ENCODE measurements at places on chromosomes 13 and 19.

GRCh38 chr13:40186626-40187323 lies 479.7 kb downstream of the FOXO1 start:
- DNase-seq: no peak

GRCh38 chr13:23723471-23723870 lies 153.3 kb downstream of the TNFRSF19 start:
- no peak for DNase-seq

- DNase-seq: no peak
Observed at GRCh38 chr13:86846501-86846900, 824.7 kb upstream of the SLITRK5 start.

- DNase-seq: no peak
Observed at GRCh38 chr19:41621654-41622053, 5.2 kb downstream of the CEACAM4 start.

DNA sequence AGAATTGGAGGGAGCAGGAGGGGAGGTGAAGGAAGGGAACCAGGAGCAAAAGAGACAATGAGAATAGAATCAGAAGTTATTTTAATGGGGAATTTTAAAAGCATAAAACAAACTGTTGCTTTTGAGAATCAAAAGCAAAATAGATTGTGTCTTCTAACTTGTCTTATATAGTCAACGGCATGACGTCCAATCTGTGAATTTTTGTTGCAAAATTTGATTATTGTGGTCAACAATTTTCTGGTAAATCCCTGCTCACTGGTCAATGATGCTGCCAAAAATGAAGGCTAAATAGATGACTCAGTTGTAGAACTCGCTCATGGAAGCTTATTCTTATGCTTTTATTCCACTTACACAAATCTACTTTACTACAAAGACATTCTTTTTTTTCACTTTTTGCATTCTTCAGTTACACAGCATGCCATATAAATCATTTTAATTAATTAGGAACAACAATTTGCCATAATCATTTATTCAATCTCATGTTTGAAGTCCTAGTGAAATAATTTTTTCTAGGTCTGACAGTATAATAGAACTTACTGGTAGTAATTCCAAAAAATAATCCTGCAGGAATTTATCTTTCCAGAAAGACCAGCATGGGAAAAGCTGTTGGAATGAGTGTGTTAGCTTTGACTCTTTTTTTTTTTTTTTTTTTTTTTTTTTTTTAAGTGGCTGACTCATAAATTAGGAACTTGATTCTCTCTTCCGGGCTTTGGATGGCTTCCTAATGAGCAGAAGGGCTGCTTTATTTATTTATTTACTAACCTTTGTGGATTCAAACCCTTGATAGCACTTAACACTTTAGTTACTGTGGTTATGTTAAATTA lies 256.9 kb downstream of the SPRY2 start:
- DNase-seq: no peak

DNA sequence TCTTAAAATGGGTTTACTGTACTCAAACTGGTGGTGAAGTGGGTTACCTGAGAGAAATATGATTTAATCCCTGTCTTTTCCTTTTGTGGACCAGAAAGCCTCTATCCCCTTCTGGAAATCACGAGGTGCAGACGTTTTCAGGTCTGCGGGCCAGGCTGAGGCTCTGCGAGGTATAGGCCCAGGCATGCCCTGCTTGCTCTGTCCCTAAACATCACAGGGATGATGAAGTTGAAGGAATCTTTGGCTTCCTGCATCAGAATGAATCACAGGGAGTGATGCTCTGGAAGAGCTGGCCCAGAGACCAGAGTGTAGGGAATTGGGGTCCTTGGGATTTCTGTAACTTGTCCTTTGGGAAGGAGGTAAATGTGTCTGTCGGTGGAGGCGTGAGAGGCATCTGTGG lies 18.4 kb upstream of the CHST8 start:
- DNase-seq: no peak

GRCh38 chr19:8585894-8586750 lies 8.9 kb upstream of the MYO1F start:
- no peak for DNase-seq

DNA sequence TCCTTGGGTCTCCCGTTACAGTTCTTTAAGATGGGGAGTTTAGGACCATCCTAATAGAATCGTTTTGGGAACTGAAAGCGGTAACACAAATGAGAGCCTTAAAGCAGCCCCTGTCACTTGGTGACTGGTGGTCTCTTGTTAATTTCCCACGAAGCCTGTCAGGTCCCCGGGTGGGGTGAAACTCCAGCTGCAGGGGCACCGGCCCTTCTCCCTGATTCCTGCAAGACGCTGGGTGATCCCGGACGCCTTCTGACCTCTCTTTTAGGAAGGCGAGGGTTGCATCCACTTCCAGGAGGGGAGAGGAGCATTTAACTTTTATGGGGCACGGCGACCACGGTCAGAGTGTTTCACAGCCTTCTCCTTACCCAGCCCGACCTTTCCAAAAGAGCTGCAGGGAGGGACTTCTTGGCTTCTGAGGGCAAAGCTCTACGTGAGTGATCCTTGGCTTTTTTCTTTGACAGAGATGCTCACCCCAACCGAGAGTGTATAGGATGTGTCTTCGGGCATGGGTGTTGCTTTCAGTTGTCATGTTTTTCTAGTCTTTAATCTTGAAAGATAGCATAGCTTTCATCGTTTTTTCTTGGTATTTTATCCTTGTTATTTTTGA lies 688 bp downstream of the ZNF225 start:
- DNase-seq: no peak

DNA sequence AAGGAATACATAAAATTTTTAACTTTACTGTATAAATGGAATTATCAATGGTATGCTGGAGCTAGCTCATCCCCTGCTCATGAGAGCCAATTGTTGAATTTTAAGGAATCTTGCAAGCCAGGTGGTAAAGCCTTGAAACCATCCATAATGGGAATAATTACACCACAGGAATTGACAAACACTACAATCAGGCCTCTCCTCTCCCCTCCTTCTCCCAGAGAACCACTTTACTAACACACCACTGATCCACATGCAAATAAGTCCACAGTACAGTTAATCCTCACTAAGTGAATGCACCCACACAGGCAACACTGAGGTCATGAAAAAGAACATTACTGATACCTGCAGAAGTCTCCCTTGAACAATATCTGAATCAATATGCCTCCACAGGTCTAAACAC lies 140.5 kb downstream of the KLF12 start:
- DNase-seq: no peak

DNA sequence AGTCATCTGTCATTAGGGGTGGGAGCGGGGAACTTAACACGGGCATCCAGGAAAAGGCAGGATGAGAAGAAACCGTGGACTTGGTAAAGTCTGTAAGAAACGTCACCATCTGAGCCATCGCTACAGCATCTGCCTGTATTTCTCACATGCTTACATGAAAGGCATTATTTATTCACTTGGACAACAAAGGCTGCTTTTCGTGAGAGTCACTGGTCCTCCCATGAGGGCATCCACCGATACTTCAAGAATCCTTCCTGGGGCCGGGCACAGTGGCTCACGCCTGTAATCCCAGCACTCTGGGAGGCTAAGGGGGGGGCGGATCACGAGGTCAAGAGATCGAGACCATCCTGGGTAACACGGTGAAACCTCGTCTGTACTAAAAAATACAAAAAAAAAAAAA lies 16.1 kb downstream of the ZNF446 start:
- no peak for DNase-seq

GRCh38 chr13:45445053-45445452 lies 19.7 kb upstream of the COG3 start:
- no peak for DNase-seq

DNA sequence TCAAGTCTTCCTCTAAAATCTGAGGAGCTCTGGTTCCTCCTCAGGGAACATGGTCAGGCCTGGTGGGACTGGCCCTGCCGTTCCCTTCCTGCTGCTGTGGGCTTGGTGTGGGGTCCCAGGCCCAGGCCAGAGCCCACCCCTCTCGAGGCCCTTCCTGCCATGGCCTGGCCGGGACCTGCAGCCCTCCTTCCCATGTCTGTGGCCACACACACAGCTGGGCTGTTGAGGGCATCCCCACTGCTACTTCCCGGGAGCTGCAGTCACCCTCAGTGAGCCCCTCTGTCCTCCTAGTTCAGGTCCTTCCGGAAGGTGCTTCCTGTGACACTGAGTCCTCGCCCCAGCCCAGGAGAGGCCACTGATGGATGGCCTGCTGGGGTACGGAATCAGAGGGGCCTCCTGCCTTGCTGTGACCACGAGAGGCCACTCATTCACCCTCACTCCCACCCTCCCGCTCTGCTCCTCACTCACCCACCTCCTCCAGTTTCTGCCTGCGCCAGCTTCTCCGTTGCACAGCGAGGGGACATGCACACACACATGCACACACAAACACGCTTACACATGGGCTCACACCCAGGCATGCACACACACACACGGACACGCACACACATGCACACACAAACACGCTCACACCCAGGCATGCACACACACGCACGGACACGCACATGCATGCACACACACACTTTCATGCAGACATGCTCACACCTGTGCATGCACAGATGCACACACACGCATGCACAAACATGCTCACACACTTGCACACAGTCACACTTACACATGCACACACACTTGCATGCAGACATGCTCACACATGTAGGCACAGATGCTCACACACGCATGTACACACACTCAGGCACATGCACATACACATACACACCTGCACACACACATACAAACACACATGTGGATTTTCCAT lies 7.3 kb upstream of the MCF2L start:
- DNase-seq: no peak

GRCh38 chr13:41457589-41458186 lies 338 bp downstream of the RGCC start:
- no peak for DNase-seq

- DNase-seq: no peak
Observed at GRCh38 chr13:113022745-113023574, 53.9 kb downstream of the MCF2L start.

GRCh38 chr19:38723990-38724854 lies 20.1 kb downstream of the CAPN12 start:
- DNase-seq: no peak

DNA sequence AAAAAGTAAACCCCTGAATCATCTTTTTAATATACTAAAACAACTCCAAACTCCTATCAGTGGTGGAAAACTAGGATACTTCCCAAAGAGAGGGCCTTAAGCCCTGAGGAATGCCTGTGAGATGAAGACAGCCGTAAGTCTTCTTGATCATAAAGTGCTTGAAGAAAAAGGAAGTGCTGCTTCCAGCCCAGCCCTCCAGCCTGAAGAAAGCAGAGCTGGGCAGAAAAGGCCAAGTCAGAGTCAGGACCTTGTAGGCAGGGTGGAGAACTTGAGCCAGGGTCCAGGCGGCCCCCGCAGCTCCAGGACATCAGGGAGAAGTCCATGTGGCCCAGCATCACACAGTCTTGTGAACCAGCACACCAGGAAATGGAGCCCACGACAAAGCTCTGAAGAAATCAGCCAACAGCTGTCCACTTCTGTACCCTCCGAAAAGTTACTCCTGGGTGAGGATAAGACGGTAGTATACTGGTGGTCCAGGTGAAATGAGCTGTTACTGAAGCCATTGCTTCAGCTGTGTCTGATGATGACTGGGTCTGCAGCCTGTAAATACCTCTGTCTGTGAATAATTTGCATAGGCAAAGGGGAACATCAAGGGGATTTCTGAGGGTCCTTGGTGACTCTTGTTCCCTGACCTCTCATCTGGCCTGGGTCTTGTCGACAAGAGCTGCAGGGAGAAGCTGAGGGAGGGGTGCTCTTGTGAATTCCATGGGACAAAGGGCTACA lies 18.7 kb upstream of the CRYL1 start:
- no peak for DNase-seq

- no peak for DNase-seq
Observed at GRCh38 chr19:5099701-5100221, 130.8 kb downstream of the KDM4B start.

GRCh38 chr13:91359631-91360030 lies 12.1 kb downstream of the MIR17HG start:
- no peak for DNase-seq

GRCh38 chr13:36945078-36945477 lies 25.0 kb upstream of the SMAD9 start:
- no peak for DNase-seq

DNA sequence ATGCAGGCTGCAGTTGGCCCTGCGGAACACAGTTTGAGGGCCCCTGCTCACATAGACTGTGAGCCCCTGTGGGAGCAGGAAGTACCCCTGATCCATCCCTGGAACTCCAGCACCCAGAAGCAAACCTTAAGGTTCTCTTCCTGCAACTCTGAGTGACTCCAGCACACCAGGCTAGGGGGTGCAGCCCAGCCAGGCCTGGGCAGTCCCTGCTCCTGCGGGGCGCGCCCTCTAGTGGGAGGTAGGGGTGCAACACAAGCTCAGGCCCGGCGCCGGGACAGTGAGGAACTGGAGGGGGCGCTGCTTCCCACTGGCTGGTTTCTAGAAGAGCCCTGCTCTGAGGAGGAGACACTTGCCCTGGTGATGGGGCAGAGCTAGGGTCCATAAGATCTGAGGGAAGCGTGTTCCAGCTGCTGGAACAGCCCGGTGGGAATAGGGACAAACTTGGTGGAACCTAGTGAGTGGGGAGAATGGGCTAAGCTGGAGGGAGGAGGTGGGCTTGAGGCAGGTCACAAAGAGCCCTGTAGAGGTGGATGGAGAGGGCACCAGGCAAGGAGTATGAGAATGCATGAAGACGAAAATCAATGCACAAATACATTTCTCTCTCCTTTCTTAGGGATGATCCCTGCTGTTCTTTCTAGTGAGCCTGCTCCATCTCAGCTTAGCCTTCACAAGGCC lies 5.0 kb downstream of the ZSCAN5A start:
- no peak for DNase-seq

DNA sequence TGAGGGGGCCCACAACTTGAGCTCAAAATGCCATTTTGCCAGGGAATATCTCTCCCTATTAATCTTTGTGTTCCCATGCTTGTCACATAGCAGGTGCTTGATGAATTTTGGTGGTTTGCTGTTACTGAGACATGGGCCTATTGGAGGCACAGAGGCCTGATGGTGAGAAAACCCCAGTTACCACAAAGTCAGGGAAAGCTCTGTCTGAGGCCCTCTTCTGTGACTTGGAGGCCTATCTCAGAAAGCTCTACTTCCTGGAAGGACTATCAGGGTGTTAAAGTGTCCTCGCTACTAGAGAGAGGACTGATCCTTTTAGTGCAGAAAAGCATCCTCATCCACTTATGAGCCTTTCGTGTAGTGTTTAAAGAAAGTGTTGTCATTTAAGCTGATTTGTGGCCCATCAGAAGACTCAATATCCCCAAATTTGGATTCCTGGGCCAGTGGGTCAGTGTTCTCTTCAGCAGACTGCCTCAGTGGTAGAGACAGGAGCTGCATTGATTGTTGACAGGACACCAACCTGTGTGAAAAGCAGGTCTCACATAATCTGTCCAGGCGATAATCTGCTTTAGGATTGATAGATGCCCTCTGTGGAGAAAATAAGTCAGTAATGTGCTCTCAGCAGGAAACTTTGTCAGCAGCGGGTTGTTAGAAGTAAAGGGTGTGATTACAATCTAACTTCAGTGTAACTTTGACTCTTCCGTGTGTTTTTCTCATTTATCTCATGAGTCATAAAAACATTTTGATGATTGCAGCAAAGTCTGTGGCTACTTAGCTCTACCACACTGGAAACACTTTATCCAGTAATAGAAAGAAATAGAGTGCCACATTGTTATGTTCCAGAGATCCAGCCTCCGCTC lies 121.0 kb downstream of the AKAP11 start:
- DNase-seq: no peak

GRCh38 chr13:88744289-88744688 lies 1073.1 kb downstream of the SLITRK5 start:
- DNase-seq: no peak

GRCh38 chr19:56611288-56611687 lies 16.2 kb downstream of the ZNF71 start:
- no peak for DNase-seq

GRCh38 chr13:61410669-61411297 lies 4.9 kb downstream of the PCDH20 start:
- no peak for DNase-seq

GRCh38 chr19:42281146-42281826 lies 12.2 kb downstream of the CIC start:
- DNase-seq: peak; percentile 96

- no peak for DNase-seq
Observed at GRCh38 chr19:6588508-6589345, 2.2 kb downstream of the CD70 start.

All from posterior cingulate gyrus (tissue), 11 donors.